ENCODE measurements at places on chromosomes 3 and 15.

GRCh38 chr3:36540888-36541518, 160.7 kb downstream of the STAC start:
- DNase-seq = peak; percentile 49

GRCh38 chr3:17985658-17986347, 243.4 kb upstream of the TBC1D5 start:
- DNase-seq = no peak

- no peak for DNase-seq
Observed at GRCh38 chr3:184952671-184953070, 140.7 kb downstream of the VPS8 start.

DNA sequence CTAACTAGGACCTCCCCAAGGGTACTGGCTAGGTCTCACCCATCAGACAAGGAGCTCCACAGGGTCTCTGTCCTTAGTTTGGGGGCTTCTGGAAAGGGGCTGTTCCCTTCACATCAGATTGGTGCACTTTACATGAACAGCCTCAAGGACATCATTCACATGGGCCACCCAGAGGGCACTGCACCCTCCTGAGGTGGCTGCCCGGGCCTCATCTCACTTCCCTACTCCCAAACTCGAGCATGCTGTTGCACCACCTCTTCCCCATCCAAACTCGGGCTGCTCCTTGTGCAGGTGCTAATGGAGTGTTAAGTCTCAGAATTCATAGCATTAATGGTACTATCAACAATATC, 48.1 kb downstream of the RAB11A start:
- no peak for DNase-seq

DNA sequence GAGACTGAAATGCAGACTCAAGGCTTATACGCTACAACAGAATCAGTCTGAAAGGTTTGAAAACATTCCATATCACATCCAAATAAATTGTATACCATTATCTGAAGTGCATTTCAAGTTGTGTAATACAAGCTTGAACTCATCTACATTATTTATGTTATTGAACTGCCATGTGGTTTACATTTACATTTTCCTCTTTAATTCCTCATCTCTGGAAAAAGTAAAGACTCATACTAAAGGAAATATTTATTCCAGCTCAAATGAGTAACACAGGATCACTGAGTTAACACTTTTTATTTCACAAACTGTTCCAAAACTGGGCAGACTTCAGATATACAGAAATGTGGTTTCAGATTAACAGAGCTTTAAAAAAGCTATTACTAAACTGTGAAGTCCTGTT, 282.5 kb downstream of the ULK4 start:
- no peak for DNase-seq

DNA sequence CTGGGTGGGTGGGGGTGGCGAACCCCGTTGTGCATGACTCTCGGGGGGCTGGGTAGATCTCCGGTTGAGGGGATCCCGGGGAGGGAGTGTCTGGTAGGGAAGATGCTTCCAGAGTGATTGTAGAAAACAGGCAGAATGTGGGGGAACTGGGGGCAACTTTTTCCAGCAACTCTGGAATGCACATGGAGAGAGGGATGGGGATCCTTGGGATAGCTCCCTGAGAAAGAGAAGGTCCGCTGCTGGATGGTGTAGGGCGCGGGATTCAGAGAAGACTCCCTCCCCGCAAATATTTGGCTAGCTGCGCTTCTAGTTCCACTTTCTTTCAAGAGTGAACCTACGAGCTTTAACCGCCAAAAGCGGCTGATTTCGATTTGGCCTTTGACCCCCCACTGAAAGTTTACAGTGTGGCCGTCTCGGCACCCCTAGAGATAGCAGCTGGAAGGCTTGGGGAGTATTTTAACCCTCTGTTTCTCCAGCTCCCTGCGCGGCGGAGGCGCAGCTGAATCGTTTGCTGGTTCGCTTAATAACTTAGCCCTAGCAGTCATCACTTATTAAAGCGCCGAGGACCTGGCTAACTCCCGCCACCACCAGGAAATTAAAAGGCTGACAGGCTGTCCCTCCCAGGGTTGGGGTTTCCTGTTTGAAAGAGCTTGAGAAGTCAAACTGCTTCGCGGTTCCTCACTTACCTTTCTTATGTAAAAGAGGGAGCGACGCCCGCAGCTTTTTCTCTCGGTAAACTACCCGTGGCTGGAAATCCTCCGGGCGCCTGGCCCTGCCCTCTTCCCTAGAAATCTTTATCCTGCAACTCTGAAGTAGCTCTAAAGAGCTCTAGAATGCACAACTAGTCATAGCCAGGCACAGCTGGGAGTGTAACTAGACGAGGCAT, 1.2 kb downstream of the PHLDB2 start:
- DNase-seq = peak; percentile 87

DNA sequence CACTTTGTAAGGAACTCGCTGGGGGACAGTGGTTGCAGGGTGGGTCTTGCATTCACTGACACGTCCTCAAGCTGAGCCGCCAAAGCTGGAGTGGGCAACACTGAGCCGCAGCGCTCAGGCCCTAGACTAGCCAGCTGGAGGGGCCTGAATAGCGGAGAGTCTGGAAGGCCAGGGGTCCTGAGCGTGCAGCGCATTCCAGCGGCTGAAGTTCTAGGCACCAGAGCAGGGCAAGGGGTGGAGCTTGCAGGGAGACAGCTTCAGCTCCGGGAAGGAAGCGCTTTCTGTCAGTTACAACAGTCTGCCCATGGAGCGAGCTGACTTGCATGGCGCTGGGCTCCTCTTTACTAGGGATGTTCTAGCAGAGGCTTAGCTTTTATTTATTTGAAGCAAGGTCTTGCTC, 2.7 kb downstream of the MAP6D1 start:
- DNase-seq = no peak

DNA sequence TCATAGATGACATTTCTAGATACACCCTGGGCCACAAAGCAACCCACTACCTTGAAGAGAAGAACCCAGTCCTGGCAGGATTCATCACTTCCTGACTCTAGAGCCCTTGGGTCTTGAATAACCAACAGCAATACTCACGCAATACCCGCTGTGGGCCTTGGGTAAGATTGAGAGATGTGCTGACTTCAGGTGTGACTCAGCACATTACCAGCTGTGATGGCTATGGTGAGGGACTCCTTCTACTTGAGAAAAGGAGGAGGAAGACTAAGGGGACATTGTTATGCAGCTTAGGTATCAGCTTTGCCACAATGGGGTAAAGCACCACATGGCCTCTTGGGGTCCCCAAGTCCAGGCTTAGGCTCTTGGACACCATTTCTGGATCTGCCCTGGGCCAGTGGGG, 14.9 kb downstream of the C3orf33 start:
- DNase-seq = peak; percentile 57

GRCh38 chr3:126114443-126115386, 30.8 kb upstream of the SLC41A3 start:
- no peak for DNase-seq

GRCh38 chr15:66877477-66878271, 175.6 kb downstream of the SMAD6 start:
- no peak for DNase-seq

DNA sequence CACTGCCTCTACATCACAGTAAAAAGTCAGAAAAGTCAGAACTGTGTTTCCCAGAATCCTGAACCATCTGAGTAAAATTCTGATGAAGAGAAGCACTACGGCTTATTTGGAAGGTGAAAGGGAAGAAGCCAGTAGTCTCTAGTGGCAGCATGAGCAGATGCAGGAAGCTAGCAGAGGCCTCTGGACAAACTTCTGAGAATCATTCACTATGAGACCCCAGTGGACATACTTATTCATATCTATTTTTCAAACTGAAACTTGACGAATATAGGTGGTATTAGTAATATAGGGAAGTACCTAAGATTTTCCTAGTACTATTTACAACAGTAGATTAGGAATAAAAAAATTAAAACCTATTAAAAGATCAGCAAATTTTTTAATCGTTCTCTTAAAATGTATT, 272.8 kb upstream of the TTC14 start:
- DNase-seq = no peak

DNA sequence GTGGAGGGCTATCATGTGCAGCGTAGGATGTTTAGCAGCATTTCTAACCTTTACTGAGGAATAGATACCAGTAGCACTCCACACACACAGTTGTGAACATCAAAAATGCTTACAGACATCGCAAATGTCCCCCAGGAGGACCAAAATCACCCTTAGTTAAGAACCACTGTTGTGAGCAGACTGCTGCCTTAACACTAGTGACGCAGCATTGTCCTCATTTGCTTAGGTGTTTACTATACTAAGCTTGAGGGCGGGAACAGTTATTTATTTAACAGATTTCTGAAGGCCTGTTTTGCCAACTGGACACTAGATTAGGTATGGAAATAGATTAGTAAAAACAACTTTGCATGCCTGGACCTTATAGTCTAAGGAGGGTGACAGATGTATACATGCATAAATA, 2.3 kb downstream of the PPP2R3A start:
- DNase-seq = no peak

All from AML-193 (cell line).